ENCODE measurements at places on chromosomes 12 and 14. TPM values are rescaled to one million over a fixed set of nuclear protein-coding genes. Genes with fewer than 3 reads are reported as not detected.

Gene INHBC
- not detected for total RNA-seq

Gene KRT71
- not detected for total RNA-seq

Gene KRT7
- total RNA-seq = 36.7 TPM

DNA sequence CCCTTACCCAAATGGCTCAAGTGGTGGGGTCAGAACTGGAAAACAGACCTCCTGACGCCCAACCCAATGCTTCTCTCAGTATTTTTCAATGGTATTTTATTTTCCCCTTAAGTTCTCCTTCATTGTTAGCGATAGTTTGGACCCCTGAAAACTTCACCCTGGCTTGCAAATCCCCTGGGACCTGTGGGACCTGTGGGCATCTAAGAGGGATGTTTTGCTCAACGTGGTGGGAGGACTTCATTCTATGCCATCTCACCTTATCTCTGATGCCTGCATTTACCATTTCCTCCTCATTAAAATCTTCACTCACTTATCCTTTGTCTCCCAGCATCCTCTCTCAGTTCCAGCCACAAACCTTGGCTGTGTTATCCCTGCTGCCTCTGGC lies 59.4 kb upstream of the GZMB start:
- DNase-seq = no peak

- DNase-seq = peak; percentile 73
Measured at GRCh38 chr12:59055204-59055860, 135.0 kb upstream of the LRIG3 start.

GRCh38 chr12:55926738-55927587 lies 731 bp downstream of the PYM1 start:
- DNase-seq = peak; percentile 95
